Lung (tissue), 17 donors: ENCODE measurements at places on chromosomes 5 and 9. TPM values are rescaled to one million over a fixed set of nuclear protein-coding genes. Genes with fewer than 3 reads are reported as not detected.

DNA sequence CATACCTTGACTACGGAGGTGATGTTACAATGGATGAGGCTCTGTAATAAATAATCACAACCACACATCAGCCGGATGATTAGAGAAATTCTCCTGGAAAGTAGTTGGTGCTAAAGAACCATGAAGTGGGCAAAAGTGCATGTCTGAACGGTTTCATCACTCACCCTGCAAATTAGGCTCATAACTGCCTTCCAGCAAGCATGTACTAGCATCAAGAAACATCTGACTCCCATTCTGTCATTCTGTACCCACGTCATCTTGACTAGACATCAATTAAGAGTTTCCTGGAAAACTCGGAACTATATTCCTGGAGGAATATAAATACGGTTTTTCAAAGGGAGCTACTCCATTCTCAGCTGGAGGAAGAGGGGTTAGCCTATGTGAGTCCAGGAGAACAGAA is 52.2 kb downstream of the HSD17B3 start:
- no peak for DNase-seq

DNA sequence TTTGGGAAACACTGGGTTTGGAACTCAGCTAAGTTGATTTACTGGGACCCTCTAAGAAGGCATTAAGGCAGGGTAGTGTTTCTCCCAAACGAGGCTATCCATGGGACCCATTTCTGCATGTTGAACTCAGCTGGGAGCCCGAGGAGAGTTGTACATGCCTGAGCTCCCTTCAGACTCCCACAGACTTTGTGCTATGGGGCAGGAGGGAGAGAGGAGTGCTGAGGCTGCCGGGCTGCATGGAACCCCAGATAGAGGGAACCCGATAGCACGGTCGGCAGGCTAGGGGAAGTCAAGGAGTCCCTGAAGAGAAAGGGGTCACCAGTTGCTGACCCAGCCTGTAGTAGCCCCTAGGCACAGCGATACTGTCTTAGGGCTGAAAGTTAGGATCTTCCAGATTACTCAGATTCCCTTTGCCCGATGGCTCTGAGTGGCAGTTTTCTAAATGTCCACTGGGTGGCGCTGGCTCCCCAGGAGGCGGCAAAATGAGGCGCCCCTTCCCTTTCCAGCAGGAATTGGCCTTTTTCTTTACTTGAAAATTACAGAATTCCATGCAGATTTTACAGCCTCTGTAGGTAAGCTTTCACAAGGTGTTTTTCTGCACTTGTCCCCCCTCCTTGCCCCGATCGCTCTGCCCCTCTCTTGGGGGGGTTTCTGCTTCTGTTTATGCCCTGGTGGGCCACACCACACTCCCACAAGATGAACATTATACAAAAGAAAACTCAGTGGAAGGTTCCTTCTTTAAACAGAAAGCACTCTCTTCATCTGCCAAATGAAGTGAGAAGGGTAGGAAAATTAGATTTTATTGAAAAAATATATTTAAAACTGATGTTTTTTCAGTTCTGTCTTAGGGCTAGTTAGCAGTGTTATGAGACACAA is 17.8 kb downstream of the NANS start:
- peak; percentile 72 for DNase-seq

- DNase-seq: peak; percentile 79
These were observed 22.2 kb downstream of the BHMT start for GRCh38 chr5:79133657-79134451.

Gene HTR1A
- total RNA-seq: not detected

Gene PRRC1
- 88.1 TPM for total RNA-seq

DNA sequence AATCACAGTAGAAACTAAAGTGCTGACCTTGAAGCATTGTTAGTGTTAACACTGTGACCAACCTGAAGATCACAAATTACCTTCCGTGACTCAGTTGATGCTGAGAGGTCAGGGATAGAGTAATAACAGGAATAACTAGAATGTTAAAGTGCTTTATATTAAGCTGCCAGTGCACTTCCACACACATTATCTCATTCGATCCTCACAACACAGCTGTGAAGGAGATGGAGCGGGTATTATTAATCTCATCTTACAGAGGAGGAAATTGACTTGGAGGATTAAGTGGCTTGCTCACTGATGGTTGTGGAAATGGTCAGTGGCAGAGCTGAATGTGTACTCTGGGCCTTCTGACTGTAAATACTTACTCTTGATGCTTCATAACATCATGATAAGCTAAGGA is 252.5 kb upstream of the DMRT1 start:
- DNase-seq: no peak

- no peak for DNase-seq
These were observed 8.5 kb downstream of the RNF44 start for GRCh38 chr5:176528761-176529115.

DNA sequence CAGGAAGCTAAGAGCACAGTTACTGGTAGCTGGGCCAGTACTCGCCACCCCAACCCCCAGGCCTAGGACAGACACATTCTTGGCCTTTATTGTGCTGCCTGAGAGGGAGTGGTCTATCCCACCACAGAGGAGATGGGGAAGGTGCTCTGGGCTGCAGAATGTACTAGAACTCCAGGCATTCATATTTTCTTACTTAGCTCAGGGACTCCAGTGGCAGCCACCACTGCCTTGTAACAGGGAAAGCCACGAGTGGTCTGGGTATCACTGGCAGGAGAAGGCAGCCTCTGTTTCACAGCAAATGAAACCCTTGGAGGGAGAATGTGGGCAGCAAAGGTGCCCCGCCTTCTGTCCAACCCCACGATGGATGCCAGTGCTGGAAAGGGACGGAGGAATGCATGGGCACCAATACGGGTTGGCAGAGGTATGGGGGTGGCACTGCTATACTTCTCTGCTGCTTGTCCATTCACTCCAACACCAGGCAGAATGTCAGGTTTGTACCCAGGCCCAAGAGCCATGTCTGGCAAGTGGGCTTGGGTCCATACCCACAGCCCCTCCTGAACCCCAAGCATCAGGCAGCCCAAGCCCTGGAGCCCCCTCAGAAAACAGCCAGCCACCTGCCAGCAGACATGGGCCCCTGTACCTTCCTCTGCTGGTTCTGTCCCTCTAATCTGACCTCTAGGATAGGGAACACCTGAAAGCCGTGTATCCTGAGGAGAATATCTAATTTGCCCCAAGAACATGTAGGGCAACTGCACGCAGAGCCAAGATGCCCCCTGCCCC is 4.6 kb downstream of the SEPTIN8 start:
- no peak for DNase-seq
